NK-92 treated with Interleukin-12 subunit alpha and Interleukin-12 subunit beta, amount 100 ng/mL, for 24 hours (cell line): ENCODE measurements at places on chromosomes 3 and 15.

GRCh38 chr3:24683090-24683489, 188.4 kb upstream of the THRB start:
- no peak for DNase-seq

GRCh38 chr3:110810356-110810755, 261.3 kb upstream of the NECTIN3 start:
- no peak for DNase-seq

DNA sequence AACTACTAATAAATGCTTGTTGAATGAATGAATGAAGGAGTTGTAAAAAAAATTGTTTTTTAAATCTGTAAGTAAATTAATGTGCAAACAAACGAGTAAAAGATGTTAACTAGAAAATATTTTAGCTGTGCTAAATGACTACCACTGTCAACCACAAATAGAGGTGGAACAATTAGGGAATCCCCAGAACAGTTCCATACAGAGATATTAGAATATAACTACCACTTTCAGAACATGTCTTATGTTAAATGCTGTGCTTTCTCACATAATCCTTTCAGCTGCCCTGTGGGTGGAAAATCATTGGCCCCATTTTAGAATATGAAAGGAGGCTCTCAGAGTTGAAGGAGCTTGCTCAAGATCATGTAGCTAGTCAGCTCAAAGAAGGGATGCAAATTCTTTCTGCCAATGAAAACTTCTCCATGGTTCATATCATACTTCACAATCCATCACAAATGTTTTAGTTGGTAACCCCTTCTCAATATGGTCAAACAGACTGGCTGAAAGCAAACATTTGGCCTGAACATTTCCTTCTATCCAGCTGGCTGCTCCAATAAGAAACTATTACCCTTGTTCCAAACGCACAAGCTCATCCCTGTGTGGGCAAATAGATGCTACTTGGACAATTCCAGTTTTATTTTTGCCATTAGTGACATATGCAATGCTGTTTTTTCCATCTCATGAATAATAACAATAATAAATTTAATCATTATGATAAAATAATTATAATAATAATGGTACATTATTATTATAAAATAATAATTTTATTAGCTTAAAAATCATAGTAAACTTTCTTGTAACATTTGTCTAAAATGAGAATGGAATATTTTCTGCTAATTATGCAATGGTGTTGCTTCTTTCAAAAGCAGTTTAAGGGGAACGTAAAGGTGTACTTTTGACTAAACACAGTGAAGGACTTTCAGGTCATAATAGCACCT, 290.4 kb upstream of the STT3B start:
- DNase-seq: no peak

- no peak for DNase-seq
Observed at GRCh38 chr3:77081240-77081661, 41.4 kb downstream of the ROBO2 start.

- no peak for DNase-seq
Observed at GRCh38 chr3:169759256-169759655, 5.6 kb downstream of the TERC start.

GRCh38 chr3:112134335-112135124, 1.5 kb upstream of the GCSAM start:
- no peak for DNase-seq

GRCh38 chr3:4241595-4242170, 61.5 kb upstream of the SETMAR start:
- no peak for DNase-seq

DNA sequence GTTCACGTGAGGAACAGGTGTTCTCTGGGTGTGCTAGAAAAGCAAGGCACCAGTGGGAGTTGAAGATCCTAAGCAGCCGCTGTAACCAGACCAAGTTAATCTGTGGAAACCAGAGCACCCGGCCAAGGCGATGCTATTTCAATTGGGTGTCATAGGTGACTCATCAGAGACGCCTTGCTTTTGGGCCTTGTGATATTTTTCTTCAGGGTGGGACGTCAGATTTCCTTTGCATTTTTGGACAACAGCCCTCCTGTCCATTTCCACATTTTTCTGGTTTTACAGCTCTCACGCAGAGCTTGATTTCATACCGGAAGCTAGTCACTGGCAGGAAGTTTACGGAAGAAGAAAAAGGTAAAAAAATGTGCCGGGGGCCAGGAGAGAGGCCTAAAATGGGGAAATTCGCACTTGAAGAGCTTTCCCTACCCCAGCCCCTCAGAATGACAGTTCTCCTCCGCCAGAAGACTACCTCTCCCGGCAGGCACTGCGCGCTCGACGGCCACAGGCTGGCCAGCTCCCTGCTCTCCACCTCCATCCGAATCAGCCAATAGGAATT, 471 bp upstream of the KBTBD8 start:
- no peak for DNase-seq

DNA sequence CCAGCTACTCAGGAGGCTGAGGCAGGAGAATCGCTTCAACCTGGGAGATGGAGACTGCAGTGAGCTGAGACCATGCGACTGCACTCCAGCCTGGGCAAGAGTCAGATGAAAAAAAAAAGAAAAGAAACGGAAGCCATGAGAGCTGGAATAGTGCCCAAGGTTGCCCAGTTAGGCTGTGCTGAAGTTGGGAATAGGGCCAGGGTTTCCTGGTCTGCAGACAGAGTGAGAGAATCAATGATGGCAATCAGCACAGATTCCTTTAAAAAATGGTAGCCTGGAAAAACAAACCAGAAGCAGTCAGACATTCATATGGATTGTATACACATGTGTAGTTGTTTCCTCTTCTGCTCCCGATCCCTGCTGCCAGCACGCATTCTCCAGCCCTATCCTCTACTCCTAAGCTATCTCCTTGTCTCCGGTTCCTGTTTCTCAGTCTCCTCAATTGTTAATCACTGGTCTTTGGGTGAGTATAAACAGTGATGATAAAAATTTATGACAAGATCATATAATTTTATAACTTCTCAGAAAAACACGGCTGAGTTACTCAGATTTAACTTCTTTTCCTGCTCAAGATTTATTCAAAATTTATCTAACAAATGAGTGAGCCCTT, 316.2 kb upstream of the UMPS start:
- no peak for DNase-seq

GRCh38 chr15:69660114-69660513, 207.5 kb downstream of the RPLP1 start:
- no peak for DNase-seq

GRCh38 chr15:70477750-70478250, 285.6 kb downstream of the UACA start:
- no peak for DNase-seq

DNA sequence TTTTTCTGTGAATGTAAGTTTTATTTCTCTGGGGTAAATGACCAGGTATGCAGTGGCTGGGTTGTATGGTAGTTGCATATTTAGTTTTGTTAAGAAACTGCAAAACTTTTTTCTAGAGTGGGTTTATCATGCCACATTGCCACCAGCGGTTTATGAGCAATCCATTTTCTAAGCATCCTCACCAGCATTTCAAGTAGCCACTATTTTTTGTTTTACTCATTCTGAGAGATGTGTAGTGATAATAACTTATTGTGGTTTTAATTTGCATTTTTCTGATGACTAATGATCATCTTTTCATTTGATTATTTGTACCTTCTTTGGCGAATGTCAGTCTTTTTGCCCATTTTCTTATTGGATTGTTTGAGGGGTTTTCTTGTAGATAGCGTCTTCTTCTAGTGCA, 56.2 kb downstream of the SPRED1 start:
- DNase-seq: no peak

DNA sequence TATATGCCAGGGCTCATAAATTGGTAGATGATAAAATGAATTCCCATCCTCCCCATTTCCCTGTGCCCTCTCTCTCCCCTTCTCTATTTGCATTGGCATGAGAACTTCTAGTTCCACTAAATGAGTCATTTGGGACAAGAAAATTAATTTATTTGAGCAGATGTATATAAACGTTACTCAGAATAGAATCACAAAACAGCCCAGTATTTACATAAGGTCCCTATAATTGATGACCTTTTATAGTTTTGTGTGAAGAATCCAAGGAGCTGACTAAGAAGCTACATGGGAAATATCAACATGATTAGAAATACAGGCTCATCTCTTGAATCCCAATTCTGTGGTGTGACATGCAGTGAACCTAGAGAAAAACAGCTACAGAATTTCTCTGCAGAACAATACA, 617.7 kb upstream of the NR2F2 start:
- DNase-seq: no peak

GRCh38 chr3:192570821-192571791, 156.2 kb downstream of the FGF12 start:
- no peak for DNase-seq

GRCh38 chr3:134839990-134840389, 44.9 kb downstream of the EPHB1 start:
- no peak for DNase-seq

GRCh38 chr3:17141699-17142098, 256.9 kb downstream of the PLCL2 start:
- no peak for DNase-seq

- DNase-seq: no peak
Observed at GRCh38 chr3:21750831-21751391, at the start of gene ZNF385D. Gene ZNF385D, minus strand, starts transcription at chr3:21751210. Its CDS starts 294 bp downstream, at chr3:21750916.

GRCh38 chr3:140848666-140849065, 93.0 kb upstream of the SLC25A36 start:
- DNase-seq: no peak

- no peak for DNase-seq
Observed at GRCh38 chr15:55222588-55222987, 25.8 kb upstream of the RSL24D1 start.

- DNase-seq: no peak
Observed at GRCh38 chr3:28067014-28067413, 174.4 kb upstream of the CMC1 start.

- DNase-seq: no peak
Observed at GRCh38 chr15:83109532-83109931, 2.1 kb downstream of the TM6SF1 start.

- no peak for DNase-seq
Observed at GRCh38 chr3:12909710-12910109, 68.3 kb upstream of the RPL32 start.

DNA sequence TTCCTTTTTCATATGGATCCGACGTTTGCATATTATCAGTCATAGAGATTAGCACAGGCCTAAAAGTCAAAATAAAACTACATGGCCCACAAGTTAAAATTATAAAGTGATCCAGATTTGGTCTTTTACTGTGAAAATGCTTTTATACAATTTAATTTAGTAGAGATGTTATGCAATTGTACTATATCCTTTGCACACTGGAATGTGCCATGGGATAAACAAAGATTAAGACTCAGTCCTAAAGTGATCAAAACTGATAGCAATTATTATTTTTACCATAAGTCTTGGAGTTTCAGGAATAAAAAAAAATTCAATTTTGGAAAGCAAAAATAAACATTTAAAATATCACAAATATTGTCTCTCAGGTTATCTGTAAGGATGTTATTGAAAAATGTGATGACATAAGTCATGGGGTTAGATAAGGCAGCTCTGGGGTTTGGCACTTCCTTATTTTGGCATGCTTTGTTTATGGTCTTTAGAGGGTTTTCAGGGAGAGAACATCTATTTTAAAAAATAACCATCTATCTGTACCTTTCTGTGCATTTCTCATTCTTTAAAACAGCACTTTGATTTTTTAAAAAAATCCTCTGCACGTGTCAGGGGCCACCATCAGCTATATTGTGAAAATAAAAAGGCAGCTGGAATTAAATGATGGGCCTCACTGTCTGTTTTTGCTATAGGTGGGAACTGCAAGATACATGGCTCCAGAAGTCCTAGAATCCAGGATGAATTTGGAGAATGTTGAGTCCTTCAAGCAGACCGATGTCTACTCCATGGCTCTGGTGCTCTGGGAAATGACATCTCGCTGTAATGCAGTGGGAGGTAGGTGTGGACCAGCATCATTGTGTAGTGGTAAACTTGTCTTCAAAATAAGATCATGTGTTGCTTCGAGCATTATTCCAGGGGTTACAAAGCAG, 67.3 kb downstream of the TGFBR2 start:
- no peak for DNase-seq

- peak; percentile 26 for DNase-seq
Observed at GRCh38 chr15:47961401-47962090, 159.2 kb upstream of the SLC24A5 start.

GRCh38 chr3:44395714-44396113, 57.1 kb downstream of the TCAIM start:
- no peak for DNase-seq

- no peak for DNase-seq
Observed at GRCh38 chr3:194064380-194065332, 71.3 kb upstream of the HES1 start.

DNA sequence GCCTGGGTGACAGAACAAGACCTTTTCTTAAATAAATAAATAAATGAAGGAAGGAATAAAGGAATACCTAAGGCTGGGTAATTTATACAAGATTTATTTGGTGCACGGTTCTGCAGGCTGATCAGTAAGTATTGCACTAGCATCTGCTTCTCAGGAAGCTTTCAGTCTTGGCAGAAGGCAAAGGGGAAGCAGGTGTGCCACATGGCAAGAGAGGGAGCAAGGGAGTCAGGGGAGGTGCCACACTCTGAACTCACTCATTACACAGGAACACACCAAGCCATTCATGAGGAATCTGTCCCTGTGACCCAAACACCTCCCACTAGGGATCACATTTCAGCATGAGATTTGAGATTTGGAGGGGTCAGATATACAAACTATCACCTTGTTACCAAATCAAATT, 56.4 kb downstream of the PRKCI start:
- DNase-seq: no peak

GRCh38 chr3:178195824-178196223, 340.4 kb upstream of the KCNMB2 start:
- no peak for DNase-seq

DNA sequence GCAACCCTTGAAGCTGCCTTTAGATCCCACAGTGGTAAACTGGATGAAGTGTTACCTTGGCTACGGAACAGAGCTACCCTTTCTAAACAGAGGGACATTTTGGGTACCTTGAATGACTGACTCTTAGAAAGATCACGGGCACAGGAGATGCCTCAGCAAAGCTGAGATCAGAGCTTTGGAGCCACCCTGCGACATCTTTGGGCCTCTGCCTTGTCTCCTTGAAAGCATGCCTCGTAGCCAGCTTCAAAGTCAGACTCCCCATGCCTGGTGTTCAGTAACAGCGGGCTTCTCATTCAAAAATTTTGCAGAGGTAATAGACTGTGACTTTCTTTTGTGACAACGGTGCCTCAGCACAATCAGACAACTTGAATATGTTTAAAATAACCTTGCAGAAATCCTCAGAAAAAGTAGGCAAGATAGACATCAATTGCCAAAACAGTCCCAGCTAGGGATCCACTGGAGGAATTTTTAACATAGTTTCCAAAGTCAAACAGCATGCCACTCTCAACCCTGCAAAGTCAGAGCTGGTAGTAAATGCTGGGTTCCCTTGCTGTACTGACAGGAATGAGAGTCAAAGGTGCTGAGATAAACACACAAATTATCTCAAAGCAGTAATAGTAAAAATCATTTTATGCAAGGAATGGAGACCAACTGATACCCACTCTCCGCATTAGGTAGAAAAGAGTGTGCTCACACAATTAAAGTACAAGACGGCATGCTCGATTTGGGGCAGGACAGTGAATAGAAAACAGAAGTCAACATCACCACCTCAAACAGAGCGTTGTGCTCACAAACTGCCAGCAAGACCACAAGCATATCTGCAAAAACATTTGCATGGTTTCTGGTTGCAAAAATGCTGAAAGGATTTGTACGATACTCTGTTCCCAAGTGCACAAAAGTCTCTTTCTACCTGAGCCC, 82.1 kb downstream of the MYO1E start:
- no peak for DNase-seq
